Stimulated activated CD4-positive, alpha-beta T cell treated with anti-CD3 and anti-CD28 coated beads, Interleukin-4, amount 100 ng/mL, for 24 hours (primary cell): ENCODE measurements at places on chromosomes 6 and 20.

GRCh38 chr20:52083627-52084232, 107.8 kb downstream of the ZFP64 start:
- DNase-seq = peak; percentile 52

DNA sequence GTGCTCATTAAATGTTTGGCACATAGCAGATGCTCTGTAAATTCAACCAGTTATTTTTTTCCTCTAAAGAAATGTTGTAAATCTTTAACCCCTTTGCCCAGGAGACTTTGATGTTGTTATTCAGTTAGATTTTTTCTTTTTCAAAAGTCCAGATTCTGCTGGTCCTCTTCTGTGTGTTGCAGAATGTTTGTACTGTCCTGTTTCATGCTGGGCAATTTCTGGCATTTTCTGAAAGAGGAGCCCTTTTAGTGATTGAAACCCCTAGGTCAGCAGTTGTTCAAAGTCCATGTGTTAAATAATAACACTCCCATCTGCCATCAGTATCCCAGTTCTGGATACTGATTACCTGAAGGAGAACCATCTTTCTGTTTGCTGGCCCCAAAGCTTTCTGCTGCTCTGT, 1.3 kb upstream of the SLC17A1 start:
- no peak for DNase-seq

- DNase-seq = no peak
These were observed 74.1 kb downstream of the SULF2 start for GRCh38 chr20:47711046-47711752.

DNA sequence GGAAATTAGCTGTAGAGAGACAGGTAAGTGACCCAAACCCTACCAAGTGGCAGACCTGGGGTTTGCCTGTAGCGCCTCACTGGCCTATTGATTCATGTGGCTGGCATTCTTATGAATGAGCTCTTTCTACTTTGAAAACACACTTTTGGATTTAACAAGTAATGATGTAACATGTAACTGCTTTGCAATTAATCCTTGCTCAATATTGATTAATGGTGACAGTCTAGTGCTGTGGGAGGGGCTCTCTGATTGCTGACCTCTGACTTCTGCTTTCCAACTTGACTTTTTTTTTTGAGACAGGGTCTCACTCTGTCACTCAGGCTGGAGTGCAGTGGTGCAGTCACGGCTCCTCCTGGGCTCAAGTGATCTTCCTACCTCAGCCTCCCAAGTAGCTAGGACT, 82.7 kb downstream of the TIAM2 start:
- DNase-seq = no peak

DNA sequence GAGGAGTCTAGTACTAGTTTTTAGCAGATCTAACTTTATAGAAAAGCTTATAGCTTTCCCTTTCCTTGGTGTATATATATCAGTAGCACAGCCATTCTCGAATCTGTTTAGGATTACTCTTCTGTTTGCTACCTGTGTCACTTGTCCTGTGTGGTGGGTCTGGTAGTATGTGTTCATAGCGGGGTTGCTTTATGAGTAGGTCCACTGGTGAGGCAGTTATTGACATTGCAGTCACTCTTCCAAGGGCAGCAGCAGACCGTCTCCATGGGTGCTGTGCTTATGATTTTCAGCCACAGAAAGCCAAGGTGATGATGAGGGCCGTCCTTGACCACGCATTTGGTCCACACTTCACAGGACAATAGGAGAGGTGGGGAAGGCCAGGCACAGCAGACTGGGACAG, 171.5 kb downstream of the CDKAL1 start:
- DNase-seq = no peak

GRCh38 chr6:148869585-148869984, 122.8 kb downstream of the UST start:
- DNase-seq = no peak

DNA sequence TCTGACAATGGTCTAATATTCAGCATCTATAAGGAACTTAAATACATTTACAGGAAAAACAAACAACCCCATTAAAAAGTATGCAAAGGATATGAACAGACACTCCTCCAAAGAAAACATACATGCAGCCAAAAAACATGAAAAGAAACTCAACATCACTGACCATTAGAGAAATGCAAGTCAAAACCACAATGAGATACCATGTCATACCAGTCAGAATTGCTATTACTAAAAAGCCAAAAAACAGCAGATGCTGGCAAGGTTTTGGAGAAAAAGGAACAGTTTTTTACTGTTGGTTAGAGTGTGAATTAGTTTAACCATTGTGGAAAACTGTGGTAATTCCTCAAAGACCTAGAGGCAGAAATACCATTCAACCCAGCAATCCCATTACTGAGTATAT, 339.0 kb upstream of the ADGRB3 start:
- no peak for DNase-seq

DNA sequence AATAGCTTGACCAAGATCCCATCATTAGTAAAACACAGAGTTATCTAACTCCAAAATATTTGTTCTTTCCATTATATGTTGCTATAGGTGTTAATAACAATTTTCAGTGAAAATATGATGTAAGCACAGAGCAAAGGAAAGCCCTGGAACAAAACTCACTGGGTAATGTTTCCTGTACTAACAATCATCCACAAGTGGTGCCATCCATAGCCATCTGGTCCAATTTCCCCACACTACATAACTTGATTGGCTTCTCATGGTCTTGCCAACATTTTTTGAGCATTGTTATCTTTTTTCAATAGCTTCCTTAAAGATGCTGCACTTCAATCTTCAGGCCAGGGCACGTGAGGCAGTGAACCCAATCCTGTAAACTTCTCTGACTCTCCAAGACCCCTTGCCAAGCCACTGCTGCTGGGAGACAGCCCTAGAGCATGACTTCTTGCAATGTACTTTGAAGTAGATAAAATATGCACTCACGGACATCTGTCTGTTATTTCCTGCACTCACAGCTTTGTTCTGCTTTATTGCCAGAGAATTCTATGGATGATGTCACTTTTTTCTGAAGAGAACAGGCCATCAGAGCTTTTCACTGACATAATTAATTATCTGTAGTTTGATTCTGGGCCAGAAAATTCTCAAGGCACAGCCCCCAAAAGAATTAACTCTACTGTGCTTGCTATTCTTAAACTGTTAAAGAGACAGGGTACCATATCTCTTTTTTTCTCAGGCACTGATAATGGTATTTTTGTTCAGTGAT, 97.5 kb upstream of the TMEM30A start:
- DNase-seq = no peak

GRCh38 chr6:147142684-147143245, 61.5 kb upstream of the STXBP5 start:
- DNase-seq = no peak

DNA sequence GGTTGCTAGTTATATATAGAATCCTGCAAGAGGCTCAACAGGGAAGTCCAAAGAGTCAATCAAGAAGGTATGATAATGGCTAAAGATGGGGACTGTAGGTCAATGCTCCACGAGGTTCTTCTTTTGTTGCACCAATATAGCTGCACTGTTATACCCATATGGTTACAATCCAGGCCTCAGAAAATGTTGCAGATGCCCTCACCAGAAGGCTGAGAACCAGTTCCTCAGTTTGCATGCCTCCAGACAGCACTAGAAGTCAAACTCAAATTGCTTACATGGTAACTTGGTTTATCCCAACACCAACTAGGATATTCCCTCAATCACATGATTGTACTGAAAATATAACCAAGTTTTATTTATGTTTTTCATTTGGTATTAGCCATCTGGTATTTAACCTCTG, 12.1 kb downstream of the EEF1A1 start:
- DNase-seq = no peak

- DNase-seq = no peak
These were observed 38.7 kb upstream of the AFDN start for GRCh38 chr6:167787896-167788562.

DNA sequence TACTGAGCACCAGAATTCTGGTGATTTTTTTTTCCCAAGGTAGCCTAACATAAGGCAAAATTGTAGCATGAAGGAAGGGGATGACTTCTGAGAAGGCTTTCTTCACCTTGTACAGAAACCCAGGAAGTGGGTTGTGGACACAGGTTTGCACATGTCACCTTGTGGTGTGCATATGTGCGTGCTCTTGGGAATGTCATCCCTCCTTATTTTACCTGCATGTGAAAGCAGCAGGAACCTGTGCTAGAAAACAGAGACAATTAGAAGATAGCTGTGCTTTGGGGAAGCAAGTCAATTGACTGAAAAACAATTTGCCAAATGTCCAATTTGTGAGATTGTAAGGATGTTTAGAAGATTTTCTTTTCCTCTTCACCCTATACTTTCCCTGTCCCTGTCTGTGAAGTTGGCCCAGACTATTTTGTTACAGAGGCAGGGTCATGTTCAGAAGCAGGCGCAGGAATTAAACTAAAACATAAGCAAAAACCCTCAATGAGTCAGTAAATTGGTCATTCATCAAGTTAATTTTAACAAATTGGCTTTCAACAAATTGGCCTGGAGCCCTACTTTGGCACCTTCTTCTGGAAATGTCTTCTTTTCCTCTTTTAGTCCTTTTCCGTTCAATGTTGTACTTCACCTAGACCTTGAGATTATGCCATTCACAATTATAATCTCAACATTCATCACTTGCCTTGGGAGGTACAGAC, 261.2 kb downstream of the ADGB start:
- DNase-seq = no peak

- DNase-seq = no peak
These were observed 9.8 kb downstream of the REPS1 start for GRCh38 chr6:138978229-138978628.

GRCh38 chr6:163260111-163260895, 154.2 kb upstream of the QKI start:
- no peak for DNase-seq

- DNase-seq = no peak
These were observed 50.0 kb downstream of the OSTM1 start for GRCh38 chr6:108024427-108025073.

DNA sequence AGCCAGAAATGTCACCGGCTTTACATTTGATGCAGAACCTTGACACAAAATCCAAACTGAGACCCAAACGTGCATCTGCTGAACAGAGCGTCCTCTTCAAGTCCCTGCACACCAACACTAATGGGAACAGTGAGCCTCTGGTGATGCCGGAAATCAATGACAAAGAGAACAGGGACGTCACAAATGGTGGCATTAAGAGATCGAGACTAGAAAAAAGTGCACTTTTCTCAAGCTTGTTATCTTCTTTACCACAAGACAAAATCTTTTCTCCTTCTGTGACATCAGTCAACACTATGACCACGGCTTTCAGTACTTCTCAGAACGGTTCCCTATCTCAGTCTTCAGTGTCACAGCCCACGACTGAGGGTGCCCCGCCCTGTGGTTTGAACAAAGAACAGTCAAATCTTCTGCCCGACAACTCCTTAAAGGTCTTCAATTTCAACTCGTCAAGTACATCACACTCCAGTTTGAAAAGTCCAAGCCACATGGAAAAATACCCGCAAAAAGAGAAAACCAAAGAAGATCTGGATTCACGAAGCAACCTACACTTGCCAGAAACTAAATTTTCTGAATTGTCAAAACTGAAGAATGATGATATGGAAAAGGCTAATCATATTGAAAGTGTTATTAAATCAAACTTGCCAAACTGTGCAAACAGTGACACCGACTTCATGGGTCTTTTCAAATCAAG, 108.4 kb downstream of the RTN4IP1 start:
- DNase-seq = peak; percentile 88

DNA sequence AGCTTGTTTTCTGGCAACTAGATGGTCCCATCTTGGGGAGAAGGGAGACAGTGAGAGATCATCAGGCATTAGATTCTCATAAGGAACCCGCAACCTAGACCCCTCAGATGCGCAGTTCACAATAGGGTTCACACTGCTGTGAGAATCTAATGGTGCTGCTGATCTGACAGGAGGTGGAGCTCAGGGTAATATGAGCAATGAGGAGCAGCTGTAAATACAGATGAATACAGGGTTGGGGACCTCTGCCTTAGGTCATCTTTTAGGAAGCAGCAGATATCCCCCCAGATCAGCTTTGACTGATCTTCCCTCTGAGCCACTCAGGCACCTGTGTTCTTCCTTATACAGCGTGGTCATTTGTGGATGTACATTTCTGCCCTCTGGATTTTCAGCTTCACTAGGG, 63.4 kb downstream of the SMOC2 start:
- no peak for DNase-seq

DNA sequence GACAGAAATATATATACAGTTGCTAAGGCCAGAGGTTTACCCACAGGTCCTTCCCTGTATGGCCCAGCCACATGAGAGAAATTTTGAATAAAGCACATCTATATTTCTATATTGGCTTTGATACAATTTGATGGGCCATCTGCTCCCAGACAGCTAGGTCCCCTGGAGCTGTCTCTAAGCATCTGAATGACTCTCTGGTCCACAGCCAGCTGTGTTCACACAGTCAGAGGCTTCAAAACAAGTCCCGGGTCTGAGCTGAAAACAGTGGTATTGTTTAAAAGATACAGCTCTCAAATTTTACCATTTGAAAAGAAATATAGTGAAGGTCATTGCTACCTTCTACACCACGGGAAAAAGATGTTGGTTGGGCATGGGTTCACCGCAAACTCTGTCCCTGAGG, 161.1 kb downstream of the SLC35B3 start:
- no peak for DNase-seq

DNA sequence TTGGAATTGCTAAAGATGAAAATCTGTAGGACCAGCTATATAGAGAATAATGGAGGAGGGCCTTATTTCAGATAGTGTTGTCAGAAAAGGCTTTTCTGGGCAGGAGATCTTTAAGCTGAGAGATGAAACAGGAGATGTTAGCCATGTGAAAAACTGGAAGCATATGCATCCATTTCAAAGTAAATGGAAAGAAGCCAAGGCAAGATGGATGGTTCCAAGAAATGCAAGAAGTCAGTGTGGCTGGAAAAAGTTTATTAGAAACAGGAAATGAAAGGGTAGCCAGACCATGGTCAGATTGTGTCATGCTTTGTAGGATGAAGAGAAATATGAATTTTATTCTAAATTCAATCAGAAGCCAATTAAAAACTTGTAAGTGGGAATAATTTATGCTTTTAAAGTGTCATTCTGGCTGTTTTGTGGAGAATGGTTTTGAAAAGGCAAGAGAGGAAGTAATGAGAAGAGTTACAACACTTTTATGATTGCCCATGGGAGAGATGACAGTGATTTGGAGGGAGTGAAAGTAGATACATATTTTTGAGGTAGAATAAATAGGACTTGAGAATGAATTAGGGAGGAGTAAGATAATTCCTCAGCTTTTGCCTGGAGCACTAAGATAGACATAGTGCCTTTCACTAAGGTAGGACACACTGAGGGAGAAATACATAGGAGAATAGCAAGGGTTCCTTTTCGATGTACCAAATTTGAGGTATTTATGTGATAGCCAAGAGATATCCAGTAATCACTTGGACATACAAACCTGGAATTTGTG, 620.1 kb downstream of the HTR1B start:
- no peak for DNase-seq

- DNase-seq = no peak
These were observed 216.5 kb downstream of the TFAP2C start for GRCh38 chr20:56845546-56846086.

DNA sequence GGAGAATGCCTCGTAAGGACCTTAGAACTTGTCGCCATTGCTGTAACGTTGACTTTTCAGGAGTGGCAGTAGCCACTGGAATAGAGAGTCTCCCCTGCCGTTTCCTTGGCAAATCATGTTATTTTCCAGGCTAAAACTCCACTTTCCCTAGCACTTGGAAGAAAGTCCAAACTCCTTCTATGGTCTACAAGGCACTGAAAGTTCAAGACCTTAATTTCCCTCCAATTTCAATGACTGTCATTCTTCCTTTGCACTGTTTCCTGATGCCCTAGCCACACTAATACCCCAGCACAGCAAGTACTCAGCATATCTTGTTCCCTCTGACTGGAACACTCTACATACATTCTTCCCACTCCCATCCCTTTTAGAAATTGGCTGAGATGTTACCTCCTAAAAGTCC, 1.8 kb upstream of the TBPL1 start:
- DNase-seq = no peak

- DNase-seq = no peak
These were observed 3.1 kb downstream of the HS3ST5 start for GRCh38 chr6:114339706-114340105.

GRCh38 chr20:32920066-32920465, 61.3 kb downstream of the EFCAB8 start:
- no peak for DNase-seq
